ENCODE measurements at places on chromosomes 1 and 21.

DNA sequence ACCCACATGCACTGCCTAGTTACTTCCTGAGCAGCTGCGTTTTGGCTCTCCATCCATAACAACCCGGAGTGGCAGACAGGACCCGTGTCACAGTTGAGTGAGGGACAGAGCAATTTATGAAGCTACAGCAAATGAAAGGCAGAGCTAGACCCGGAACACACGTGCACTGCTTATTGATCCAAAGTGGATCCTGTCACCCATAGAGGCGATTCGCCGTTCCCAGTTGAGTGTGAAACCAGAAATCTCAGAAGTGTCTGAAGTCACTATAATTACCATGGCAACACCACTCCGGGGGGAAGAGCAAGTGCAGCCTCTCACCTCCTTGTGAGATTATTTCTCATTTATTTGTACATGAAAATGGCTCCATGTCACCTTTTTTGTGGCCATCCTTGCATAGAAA, 365.2 kb downstream of the DSCAM start:
- no peak for DNase-seq

- DNase-seq, result no peak
These were observed 80.3 kb downstream of the ROR1 start for GRCh38 chr1:63854091-63854490.

- no peak for DNase-seq
These were observed 24.0 kb upstream of the AIM2 start for GRCh38 chr1:159100589-159100988.

- no peak for DNase-seq
These were observed 80.6 kb downstream of the TGFBR3 start for GRCh38 chr1:91805311-91805801.

- no peak for DNase-seq
These were observed 414.0 kb upstream of the KAZN start for GRCh38 chr1:14184454-14184853.

DNA sequence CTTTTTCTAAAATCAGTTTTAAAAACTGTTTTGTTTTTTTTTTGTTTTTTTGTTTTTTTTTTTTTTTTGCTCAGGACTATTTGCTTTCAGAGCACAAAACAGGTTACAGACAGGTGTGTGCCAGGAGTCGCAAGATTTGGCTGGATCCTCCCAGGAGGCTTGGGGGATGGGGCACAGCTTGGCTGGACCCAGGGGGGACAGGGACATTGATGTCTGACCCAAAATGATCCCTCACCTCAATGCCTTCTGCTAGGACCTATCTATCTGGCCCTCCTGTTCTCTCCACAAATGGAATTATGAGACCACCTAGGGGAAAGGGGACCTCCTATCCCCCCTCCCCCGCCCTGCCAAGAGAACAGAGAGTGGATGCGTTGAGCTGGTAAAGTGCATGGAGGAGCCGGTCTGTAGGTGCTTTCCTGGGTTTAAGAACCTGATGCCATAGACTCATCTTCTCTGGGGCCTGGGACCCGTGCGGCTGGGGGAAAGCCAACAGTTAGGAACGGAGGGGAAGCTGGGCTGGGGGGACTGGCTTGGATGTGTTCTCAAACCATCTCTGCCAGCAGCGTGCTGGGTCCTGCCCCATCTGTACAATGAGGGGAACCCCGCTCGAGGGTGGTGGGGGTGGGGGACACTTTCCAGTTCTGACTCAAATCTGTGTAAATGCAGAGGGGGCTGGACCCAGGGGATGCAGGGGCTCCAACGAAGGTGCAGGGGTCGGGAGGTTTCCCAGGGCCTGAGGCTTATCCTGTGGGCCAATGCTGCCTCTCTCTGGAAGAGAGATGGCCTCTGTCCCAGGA, 28.9 kb downstream of the RUNX3 start:
- DNase-seq, result no peak

DNA sequence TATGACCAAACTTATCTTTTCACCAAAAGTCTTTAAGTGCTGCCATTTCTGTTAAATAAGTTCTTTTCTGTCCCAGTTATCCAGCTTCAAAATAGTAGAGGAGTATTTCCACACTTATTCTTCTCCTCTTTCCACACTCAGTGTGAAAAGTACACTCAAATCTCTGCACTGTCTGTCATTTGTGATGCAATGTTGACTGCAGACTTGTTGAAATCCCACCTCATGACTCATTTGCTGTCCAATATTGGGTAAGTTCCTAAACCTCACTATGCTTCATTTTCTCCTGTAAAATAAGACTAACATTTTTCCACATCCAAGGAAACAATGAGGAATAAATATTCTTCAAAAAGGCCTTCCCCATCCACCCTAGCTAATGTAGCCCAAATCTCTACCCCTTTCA, 17.5 kb downstream of the LRRIQ3 start:
- no peak for DNase-seq

GRCh38 chr1:205480349-205480985, 24.0 kb upstream of the CDK18 start:
- DNase-seq, result no peak

- DNase-seq, result no peak
These were observed at the start of gene FAM167B for GRCh38 chr1:32246888-32247273. TSS of gene FAM167B (plus strand) at chr1:32247222. CDS start at chr1:32247422, 200 bp downstream.

- DNase-seq, result no peak
These were observed 42.2 kb downstream of the RNF220 start for GRCh38 chr1:44447051-44447810.

- no peak for DNase-seq
These were observed 194.4 kb downstream of the EIF4G3 start for GRCh38 chr1:20982316-20982715.

GRCh38 chr1:88685259-88685620, 1.2 kb downstream of the PKN2 start:
- no peak for DNase-seq

GRCh38 chr1:194821091-194821490, 1634.7 kb upstream of the B3GALT2 start:
- no peak for DNase-seq

DNA sequence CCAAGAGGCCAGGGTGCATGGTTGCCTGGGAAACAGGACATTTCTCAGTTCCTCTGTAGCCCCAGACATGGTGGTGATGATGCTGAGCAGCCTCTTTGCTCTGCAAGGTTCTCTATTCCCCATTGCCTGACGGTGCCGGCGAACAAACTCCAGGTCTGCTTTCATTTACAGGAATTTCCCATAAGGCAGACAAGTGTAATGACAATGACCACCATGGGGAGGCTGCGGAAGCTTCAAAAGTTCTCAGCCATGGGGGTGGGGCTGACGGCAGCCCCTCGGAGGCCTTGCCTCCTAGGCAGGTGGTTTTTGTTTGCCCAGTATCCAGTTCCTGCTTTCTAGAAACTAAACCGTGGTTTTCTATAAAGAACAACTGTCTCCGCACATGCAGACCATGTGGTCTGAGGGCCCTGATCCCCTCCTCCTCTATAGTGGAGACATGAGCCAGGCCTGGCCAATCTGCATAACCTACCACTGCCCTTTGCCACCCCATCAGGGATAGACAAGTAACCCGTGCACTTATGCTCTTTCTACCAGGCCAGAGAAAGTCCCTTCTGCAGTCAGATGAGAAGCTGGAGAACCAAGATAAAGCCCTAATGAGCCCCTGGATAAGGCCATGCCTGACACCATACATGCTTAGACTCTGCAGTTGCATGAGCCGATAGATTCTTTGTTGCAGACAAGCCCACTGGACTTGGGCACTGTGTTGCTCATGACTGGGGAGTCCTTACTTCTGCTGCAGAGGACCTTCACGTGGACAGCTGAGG, 54.1 kb downstream of the LDLRAD2 start:
- no peak for DNase-seq

- no peak for DNase-seq
These were observed 1629.3 kb downstream of the MRPL39 start for GRCh38 chr21:23977971-23978370.

- DNase-seq, result no peak
These were observed 69.2 kb downstream of the TNR start for GRCh38 chr1:175674186-175674585.

DNA sequence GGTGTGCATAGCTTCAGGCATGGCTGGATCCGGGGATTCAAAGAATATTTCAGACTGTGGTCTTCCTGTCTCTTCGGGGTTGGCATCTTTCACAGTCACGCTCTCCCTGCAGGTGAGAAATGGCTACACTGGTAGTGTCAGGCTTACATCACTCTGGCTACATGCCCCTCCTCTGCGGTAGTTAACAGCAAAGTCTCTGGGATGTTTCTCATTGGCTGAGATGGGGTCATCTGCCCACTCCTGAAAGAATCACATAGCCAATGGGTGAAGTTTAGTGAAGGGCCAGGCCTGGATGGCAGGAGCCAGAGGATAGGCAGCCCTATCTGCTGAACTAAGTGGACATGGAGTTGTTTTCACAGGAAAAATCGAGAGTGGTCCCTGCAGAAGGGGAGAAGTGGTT, 356.5 kb downstream of the MATN1 start:
- no peak for DNase-seq

DNA sequence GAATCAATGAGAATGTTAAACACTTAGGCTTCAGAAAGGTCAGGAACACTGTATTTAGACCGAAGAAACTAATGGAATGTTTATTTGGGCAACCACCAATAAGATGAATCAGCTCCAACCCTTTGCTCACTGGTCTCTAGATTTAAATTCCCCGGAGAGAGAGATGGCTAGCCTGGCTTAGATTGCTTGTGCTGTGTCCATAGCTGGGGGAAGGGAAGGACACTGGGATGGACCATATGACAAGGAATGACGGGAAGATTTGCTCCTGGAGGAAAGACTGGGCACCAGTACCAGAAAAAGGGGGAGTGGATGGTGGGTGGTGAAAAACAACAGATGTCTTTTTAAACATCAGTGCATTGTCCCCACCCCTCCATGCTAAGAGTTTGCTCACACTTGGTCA, 426.6 kb downstream of the DUSP10 start:
- no peak for DNase-seq

DNA sequence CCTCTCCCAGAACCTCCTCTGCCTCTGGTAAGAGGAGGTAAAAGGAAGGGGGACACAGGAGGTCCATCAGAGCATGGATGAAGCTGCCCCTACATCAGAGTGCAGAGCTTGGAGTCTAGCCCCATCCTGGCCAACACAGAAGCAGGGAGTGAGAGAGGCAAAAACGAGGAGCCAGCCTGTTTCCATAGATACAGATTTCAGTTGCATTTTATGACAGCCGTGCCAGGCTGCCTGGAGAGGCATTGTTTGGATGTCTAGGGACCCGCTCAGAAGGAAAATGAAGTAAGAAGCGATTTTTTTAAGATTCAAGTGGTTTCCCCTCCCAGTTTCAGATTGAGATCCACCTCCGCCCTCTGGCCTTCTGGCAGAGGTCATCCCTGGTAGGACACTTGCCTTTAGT, 11.5 kb upstream of the GJA8 start:
- no peak for DNase-seq

- DNase-seq, result no peak
These were observed 218.9 kb downstream of the CRB1 start for GRCh38 chr1:197486946-197487345.

DNA sequence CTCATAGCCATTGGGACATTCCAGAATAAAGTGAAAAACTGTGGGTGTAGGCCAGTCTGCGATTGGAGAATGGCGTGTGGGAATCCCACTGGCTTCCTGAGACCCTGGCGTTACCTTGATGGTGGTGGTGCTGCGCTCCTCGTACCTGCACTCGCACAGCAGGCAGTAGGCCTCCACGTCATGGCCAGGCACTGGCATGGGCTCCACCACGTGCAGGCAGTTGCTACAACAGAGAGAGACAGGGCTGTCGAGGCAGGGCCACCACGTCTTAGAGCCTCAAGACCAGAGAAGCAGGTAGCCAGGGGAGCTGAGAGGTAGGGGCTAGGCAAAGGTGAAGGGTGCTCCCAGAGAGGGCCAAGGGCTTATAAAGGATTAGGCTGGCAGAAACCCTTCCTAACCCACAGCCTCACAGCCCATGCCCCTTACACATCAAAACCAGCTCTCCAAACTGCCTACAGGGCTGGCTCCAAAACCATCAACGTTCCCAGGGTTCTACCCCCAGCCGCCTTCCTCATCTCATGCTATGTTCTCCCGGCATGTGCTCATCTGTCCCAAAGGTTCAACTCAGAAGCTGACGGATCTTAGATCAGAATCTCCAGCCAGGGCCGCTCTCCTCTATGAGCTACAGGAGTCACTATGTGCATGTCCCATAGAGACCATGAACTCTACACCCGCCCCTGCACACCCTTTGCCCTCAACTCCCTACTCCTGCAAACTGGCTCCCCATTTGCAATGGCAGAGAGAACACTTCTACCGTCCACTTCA, 7.5 kb downstream of the TMEM9 start:
- DNase-seq, result no peak

GRCh38 chr1:230831771-230832170, 36.5 kb downstream of the C1orf198 start:
- DNase-seq, result no peak

GRCh38 chr1:216670118-216670883, 52.9 kb downstream of the ESRRG start:
- no peak for DNase-seq

DNA sequence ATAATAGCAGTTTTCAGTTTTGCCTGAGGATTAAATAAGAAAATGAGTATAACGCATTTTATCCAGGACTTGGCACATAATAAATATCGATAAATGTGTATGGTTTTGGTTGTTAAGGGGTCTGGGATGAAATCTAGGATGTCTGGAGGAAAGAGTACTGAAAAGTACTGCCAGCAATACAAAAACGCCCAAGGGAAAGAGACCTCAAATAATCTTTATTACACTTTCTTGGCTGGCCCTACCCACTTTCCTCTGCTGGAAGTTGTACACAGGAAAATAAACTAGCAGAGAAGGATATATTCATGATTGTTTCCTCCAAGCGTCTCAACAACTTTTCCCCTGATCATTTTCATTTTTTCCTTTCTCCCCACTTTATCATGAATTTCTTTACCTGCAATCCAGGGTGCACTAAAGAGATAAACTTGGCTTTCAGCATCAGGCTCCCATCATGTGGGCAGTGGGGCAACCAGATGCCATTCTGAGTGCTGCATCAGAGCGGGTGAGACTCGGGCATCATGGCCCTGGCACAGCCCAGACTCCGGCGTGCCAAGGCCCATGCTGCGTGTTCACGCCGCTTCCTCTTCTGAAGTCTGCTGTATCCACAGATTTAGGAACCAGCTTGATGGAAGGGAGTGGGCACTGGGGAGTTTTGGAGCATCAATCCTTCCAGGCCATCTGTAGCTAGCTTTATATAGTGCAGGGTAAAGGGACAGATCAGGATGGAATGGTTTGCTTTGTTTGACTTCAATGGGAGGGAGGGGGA, 35.8 kb upstream of the PLXNA2 start:
- DNase-seq, result no peak

GRCh38 chr21:35927262-35927661, 133.1 kb downstream of the SETD4 start:
- no peak for DNase-seq

DNA sequence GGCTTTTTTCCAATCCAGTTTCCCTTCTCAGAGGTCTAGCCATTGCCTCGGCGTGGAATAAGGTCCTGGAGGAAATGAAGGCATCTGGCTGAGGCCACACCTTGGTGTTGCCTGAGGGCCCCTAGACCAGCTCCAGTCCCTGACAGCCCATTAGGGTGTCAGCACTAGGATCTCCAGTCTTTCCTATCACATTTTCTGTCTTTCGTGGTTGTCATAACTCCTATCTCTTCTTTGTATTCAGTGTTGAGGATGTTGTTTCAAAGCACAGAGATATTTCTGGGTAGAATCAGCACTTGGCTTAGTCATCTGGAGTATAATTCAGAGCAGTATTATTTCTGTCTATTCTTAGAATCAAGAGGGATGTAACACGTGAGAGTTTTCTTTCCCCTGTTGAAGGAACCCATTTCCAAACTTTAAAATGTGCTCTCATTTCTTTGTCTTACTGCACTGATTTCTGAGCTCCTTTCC, 844.3 kb downstream of the KCNT2 start:
- DNase-seq, result no peak
